NCI-H2107 (cell line): ENCODE measurements at places on chromosomes 5 and 9.

GRCh38 chr9:124399968-124400940 is 15.0 kb downstream of the PSMB7 start:
- DNase-seq: no peak

- DNase-seq: no peak
Observed at GRCh38 chr5:61802456-61802855, 470.4 kb downstream of the ZSWIM6 start.

- no peak for DNase-seq
Observed at GRCh38 chr5:126461838-126462237, 38.6 kb downstream of the GRAMD2B start.

GRCh38 chr5:33275391-33275790 is 165.4 kb upstream of the TARS1 start:
- no peak for DNase-seq

- no peak for DNase-seq
Observed at GRCh38 chr5:101296477-101296876, 393.4 kb upstream of the ST8SIA4 start.

DNA sequence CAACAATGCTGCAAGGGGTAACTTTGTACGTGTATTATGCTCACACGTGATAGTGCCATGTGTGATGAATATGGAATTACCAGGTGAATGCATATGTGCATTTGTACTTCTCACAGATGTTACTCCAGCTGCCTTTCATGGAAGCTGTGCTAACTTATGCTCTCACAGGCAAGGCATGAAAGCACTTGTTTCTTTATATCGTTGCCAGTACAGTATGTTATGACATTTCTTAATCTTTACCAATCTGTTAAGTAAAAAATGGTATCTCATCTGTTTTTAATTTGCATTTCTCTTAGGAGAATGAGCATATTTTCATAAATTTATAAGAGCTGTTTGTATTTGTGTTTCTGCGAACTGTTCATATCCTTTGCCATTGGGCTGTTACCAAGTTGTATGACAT is 311.8 kb upstream of the DMRT1 start:
- no peak for DNase-seq

DNA sequence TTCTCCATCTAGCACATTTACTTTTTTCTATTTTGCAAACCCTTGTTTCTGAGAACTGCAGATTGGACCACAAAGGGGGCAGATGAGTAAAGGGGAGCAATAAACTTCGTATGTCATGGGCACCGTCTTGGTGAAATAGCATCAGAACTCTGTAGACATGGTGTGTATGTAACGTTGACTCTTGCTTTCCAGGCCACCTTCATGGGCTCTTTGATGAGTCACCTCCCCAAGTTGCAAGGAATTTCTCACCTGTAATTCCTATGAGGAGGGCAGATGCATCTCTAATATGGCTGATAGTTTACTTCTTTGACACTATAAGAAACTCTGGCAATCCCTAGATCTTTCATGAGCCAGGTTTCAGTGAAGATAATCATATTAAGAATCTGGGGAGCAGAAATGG is 163.4 kb upstream of the PLPPR1 start:
- no peak for DNase-seq

- no peak for DNase-seq
Observed at GRCh38 chr5:39175273-39175955, 43.9 kb downstream of the FYB1 start.

- no peak for DNase-seq
Observed at GRCh38 chr5:132547269-132547668, 3.9 kb upstream of the IL5 start.

GRCh38 chr5:169350016-169350415 is 49.1 kb upstream of the SLIT3 start:
- no peak for DNase-seq

GRCh38 chr5:44952376-44952775 is 143.6 kb downstream of the MRPS30 start:
- DNase-seq: peak; percentile 41

- DNase-seq: no peak
Observed at GRCh38 chr5:152221721-152222629, 183.1 kb downstream of the NMUR2 start.

GRCh38 chr5:116437922-116438578 is 136.6 kb downstream of the SEMA6A start:
- no peak for DNase-seq

DNA sequence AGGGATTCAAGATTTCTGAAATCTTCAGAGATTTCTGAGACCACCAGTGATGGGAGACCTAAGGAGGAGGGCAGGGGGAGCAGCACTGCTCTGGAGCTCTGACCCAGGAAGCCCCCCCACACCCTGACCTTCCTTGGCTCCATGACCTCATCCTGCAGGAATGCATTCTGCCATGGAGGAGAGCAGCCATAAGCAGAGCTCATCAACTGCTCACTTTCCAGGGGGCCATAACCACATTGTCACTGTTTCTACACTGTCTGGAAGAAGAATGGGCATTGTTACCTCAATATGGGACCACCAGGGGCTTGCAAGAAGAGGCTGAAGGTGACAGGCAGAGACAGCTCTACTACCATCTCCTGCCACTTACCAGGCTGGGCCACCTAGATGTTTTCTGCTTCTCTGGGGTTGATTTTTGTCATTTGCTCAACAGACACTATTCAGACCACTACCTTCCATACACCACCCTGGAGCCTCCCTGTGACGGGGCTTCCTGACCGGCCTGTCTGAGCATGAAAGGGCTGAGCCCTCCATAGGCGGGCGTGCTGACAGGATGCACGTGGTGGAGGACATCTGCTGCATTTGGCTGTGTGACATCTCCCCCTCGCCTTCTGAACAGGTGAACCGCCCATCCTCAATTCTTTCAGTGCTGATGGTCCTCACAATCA is 2.3 kb upstream of the TSC1 start:
- DNase-seq: no peak

DNA sequence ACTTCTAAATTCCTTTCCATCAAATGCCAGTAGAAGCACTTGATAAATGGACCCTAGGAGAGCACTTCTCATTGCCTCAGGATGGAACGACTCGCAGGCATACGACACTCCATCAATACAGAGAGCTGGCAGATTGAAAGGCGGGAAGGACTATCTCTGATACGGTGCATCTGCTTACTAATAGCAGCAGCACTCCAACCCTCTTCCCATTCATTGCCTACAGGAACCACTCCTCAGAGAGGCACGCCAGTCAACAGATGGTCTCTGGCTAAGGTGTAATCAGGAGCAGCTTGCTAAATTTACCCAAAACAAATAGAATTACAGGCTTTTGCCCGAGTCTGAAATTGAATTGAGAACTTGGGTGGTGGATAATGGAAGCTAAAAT is 168.1 kb downstream of the EFNA5 start:
- DNase-seq: no peak

DNA sequence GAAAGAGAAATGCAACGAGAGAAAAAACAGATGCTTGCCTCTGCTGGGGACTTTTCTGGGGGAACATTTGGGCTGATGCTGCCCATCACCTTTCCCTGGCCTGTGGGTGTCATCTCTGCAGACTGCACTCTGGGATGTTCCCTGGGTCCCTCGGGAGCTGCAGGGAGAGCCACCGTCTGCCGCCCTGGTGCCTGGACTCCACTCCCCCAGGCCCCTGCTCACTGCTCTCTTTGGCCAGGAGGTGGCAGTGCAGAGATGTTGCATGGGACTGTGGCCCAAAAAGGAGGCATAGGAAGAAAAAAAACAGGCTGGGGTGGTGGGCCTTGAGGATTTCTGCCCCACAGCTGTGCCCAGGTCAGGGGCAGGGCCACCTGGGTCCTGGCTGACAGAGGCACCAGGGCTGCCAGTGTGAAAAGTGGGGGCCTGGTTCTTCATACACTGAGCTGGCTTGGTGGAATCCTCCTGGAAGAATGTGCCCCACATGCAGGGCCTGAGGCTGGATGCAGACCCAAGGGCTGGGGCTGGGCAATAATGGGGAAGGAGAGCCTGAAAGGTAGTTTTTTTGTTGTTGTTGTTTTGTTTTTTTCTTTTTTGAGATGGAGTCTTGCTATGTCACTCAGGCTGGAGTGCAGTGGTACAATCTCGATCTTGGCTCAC is 353.6 kb downstream of the SLIT3 start:
- no peak for DNase-seq

DNA sequence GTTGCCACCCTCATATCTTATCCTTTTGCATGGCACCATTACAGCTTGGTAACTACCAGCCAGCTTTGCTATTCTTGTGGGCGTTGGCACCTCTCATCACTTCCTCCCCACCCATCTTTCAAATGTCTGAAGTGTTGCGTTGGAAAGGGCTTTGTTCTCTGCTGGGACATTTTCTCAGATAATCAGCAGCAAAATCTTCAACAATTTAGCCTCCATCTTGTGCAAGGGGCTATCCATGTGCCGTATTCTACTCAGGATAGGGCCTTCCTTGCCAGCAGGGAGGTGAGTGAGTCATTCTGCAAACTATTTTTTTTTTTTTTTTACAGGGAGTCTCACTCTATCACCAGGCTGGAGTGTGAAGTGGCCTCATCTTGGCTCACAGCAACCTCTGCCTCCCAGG is 62.1 kb upstream of the NUDT12 start:
- DNase-seq: no peak

GRCh38 chr5:139574641-139575312 is 13.6 kb downstream of the UBE2D2 start:
- no peak for DNase-seq

- peak; percentile 31 for DNase-seq
Observed at GRCh38 chr9:38687389-38687842, 32.5 kb downstream of the FAM240B start.

GRCh38 chr5:173673295-173674101 is 57.0 kb upstream of the BOD1 start:
- DNase-seq: no peak

- no peak for DNase-seq
Observed at GRCh38 chr9:38526591-38526990, 93.8 kb downstream of the ANKRD18A start.

DNA sequence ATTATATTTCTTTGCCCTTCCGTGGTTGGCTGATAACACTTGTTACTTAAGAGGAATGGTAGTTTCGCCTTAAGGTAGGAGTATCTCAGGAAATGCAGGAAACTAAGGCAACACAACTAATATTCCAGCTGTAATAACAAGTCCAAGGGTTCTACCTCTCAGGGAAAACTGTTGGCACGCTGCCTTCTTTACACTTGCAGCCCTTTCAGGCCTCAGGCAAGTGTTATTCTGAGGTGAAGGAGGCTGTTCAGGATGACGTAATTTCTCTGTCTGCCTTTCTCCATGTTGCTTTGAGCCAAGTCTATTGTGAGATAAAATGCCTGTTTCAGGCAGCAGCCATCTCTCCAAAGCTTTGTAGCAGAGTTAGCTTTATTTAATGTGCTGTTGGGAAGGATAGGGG is 38.0 kb downstream of the VCAN start:
- DNase-seq: peak; percentile 0

DNA sequence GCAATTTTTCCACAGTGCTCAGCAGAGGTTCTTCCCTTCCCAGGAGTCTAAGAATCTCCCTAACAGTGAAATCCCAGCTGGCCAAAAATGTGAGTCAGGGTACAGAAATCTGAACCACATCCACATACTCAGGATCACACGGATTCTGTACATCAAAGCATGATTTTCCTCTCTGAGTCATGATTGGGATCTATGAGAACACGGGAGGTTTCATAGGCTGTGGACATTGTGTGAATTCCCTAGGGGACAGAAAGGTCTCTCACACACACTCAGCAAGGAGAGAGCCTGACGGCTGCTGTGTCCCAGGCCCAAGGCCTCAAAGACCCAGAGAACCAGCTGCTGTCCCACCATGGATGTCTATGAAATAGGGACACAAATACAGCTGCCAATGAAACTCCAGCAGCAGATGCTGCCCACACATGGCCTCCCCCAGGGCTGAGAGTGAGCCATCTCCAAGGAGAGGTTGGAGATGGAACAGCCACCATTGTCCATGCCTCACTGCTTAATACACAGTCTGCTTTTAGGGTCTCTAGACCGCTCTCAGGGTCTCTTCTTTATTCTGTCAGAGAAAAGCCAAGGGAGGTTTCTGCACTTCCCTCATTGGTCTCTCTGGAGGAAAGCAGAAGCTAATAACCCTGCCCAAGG is 102.7 kb downstream of the ADAMTS12 start:
- no peak for DNase-seq

DNA sequence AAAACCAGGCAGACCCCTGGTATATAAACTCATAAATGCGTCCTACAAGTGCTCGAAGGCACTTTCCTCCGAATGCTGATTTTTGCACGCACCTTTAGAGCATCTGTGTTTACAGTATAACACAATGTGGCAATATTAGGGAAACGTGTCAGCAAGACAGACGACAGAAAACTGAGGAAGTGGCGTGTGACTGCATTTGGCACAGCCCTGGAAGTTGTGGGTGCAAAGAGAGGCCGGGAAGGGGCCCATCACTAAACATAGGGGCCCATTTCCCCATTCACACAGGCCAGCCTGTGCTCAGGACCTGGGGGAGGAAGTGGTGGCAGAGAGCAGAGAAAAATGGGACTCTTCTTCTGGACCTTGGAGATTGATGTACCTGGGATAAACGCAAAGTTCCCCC is 48.2 kb downstream of the RASGEF1C start:
- no peak for DNase-seq

DNA sequence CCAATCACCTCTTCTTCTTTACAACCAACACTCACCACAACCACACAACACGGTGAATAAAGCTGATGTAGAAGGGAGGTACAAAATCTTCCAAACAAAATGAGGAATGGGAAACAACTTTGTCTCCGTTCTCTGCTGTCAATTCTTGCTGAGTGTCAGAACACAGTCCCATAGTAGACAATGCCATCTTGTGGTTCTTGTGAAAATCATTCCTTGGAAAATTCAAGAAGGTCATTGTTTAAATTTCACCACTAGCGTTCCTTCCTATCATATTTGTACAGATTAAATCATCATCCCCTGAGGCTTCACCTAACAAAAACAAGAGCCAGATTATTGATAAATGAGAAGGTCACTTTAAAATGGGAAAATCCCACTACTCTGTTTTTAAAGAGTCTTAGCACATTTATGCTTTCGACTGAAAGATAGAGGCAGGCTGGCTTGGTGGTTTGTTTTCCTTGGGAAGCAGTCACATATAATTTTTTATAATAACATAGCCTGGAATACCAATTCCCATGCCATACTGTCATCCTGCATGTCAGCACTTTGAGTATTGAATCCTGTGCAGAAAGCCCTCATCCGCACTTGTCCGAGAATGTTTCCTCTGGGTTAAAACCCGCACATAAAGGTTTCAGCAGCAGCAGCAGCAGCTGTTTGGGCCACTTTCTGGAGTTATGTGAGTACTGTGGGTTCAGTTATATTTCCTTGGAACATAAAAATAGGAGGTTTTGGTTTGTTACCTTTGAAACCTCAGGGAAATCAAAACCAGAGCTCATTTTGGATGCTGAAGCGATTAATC is 395.0 kb upstream of the SMARCA2 start:
- no peak for DNase-seq

DNA sequence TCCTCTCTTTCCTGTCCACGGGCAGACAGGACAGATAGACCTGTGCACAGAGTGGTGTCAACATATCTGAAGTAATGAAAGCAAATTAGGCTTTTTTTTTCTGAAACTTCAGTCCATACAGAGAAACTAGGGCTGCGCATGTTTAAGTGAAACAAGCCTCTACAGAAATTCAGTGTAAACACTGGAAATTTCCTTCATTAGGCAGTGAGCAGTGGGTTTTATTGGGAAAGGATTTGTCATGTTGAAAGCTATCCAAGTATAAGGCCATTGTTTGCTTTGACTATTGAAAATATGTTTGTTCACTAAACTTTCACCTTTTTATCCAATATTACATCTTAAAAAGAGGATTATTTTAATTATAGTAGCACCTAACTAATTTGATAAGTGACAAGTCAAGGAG is 161.2 kb downstream of the AOPEP start:
- DNase-seq: no peak
